Caco-2 (cell line): ENCODE measurements at places on chromosomes 7 and 10.

DNA sequence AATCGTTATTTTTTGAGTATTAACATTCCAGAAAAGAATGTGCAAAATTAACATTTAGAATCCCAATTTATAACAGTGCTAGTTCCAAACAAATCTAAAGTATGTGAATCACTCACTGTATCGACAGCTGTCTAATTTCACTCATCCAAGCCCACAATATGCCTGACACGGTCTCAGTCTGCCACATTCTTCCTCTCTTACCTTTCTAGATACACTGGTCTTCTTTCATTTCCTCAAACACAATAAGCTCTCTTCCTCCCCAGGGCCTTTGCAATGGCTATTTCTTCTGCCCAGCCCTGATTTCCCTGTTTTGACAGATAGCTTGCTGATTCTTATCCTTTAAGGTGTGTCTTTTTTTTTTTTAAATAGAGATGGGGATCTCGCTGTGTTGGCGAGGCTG, 48.8 kb downstream of the UBE2H start:
- no peak for DNase-seq

GRCh38 chr7:234051-234707, 41.8 kb downstream of the FAM20C start:
- DNase-seq, result no peak

DNA sequence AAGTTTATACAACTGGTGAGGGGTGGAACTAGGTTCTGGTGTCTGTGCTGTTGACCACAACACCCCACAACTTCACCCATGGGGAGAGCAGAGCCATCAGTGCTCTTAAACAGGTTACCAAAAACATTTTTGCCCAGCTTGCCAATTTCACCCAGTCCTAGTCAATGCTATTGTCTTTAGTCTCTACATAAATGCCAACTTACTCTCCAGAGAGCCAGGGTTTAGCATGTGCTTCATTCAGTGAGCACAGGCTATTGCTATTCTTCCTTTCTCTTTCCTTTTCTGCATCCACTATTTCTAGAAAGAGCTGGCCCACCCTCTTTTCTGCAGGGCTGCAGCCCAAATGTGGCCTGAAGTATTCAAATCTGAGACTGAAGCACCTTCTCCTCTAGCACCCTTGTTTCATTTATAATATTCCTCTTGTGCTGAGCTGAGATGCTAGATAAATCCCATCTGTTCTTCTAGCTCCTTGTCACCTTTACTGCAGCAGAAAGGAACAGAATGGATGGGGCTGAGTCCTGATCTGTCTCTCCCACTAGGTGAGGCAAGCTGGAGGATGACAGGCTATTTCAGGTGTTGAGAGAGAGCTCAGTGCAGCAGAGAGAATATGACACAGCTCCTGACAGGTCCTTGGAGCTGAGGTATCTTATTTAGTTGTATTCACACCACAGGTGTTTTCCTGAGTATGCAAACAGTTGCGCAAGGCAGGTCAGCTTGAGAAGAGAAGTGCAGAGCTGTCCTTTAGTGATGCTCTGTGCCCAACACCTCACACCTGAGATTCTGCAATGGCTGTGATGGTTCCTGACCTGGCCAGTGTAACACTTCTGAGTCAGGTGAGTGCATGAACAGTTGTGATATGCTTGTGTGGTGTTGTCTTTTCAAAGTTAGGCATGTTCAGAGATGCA, 819.2 kb downstream of the CCSER2 start:
- DNase-seq, result no peak

- DNase-seq, result no peak
These were observed 63.7 kb downstream of the ZNRF2 start for GRCh38 chr7:30348083-30348560.

GRCh38 chr10:77090381-77091356, 546.9 kb downstream of the KCNMA1 start:
- no peak for DNase-seq

GRCh38 chr10:74755273-74755672, 71.1 kb upstream of the KAT6B start:
- DNase-seq, result no peak

GRCh38 chr10:73816917-73817729, 5.7 kb upstream of the NDST2 start:
- DNase-seq, result no peak

- DNase-seq, result no peak
These were observed 549 bp downstream of the GPNMB start for GRCh38 chr7:23247046-23247602.

DNA sequence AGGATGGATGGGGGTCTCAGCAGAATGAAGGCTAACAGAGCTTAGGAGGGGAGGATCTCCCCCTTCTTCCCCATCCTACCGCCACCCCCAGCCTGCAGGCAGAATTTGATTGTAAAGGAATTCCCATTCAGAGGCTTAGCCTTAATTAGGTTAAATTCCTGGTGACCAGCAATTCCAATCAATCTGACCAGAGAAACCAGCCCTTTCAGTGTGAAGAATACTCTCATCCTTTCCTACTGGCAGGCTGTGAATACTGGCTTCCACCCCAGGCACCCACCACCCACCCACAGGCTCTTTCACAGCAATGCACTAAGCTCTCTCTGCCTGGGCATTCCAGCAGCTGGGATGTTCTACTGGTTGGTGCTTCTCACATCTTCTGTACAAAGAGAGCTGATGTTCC, 137.9 kb upstream of the LYZL1 start:
- DNase-seq, result no peak

GRCh38 chr10:1369197-1369596, 313.0 kb downstream of the WDR37 start:
- no peak for DNase-seq

GRCh38 chr7:2887816-2888215, 43.7 kb upstream of the GNA12 start:
- no peak for DNase-seq

DNA sequence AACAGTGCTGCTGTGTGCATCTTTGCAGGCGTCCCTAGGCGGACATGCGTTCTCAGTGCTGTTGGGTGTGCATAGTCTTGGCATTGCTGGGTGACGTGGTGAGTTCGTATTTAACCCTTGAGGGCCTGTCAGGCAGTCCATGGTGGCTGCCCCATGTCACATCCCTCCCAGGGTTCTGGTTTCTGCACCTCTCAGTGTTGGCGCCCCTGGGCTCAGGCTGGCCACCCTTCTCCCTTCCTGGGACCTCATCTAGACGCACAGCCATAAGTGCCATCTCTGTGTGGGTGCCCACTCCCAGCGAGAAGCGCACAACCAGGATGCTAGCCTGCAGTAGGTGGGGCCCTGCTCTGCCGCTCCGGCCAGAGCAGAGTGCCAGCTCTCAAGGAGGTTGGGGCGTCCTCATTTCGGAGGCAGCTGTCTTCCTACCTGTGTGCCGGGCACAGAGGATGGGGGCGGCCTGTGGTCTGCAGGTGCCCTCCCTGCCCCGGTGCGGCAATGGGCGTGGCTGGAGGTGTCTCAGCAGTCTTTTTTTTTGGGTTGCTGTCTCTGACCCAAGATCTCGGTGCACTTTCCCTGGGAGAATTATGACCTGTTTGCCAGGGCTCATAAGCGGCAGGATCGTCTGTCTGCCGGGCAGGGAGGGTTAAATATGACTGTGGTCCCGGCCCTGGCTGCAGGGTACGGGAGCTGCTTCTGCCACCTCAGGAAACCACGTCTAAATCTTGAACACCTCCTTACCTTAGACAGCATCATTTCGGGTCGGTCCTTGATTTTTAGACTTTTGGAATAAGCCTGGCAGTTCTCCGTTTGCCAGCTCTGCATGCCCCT, 6.5 kb downstream of the INPP5A start:
- DNase-seq, result no peak

DNA sequence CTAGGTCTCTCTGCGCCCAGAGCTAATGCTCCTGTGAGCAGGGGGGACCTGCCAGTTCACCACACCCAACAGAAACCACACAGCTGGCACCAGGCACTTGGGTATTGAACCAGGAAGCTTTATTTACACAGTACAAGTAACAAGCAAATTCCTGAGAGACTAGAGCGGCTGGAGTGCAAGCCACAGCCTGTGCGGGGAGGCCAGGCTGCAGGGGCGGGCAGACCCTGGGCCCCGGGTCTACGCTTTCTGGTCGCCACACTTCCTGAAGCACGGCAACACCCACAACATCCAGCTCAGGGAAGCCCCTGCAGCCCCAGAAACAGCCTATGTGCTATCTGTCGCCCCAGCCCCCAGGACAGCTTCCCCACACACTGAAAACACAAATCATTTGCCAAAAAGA, 125.0 kb downstream of the FAM53B start:
- no peak for DNase-seq

DNA sequence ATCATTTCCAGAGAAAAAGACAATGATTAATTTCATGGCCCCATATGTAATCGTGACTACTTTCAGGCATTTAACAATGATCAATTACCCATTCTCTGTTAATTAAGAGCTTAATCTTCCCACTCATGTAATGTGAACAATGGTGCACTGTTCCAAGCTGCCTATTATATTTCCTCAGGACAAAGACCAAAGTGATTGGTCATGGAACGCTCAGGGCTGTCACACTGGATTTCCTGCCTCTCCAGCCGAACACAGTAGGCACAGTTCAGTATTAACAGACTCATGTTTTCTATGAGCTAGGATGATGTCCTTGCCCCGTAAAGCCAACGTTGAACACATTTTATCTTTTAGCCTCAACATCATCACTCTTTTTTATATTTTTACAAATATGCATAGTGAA, 142.7 kb upstream of the FZD8 start:
- no peak for DNase-seq

DNA sequence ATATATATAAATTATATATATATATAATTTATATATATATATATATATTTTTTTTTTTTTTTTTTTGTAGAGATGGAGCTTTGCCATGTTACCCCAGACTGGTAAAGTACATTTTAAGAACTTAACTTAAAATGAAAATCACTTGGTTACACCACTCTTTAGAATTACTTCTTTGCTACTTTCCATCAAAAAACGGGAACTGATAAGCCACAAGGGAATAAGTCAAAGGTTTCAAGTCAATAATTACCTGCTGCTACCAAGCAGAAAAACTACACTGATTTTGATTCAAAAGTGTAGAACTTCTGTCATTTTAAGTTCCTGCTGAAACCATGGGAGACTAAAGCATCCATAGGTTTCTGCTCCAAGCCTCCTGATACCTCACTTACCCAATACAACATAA, 12.2 kb downstream of the PPA1 start:
- no peak for DNase-seq

DNA sequence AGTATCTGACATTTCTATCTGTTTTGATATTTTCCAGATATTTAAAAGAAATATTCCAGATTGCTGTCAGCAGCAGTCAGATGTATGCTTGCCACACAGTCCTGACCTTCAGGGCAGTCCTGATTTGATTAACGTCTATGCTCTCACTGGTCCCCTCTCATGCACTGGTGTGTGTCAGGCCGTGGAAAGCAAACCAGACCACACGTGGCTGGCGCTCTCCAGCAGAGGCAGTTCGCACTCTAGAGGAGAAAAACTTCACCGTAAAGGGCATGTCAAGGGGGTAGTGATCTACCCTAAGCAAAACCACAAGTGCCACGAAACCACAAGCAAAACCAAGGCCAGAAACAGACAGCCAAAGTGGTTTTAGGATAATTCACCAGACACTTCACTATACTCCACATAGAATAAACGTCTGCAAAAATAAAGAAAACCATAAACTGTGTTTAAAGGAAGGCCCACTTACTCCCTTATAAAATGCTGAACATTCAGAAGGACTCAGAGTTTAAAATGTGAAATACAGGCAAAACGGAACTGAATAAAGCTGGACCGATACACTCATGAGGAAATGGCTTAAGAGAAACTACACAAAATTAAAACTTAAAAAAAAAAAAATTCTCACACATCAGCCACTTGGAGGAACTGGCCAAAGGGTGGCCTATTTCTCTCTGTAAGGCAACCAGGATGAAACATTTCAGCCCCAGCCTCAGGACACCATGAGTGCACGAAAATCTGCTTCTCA, 26.4 kb downstream of the PARP12 start:
- DNase-seq, result no peak

DNA sequence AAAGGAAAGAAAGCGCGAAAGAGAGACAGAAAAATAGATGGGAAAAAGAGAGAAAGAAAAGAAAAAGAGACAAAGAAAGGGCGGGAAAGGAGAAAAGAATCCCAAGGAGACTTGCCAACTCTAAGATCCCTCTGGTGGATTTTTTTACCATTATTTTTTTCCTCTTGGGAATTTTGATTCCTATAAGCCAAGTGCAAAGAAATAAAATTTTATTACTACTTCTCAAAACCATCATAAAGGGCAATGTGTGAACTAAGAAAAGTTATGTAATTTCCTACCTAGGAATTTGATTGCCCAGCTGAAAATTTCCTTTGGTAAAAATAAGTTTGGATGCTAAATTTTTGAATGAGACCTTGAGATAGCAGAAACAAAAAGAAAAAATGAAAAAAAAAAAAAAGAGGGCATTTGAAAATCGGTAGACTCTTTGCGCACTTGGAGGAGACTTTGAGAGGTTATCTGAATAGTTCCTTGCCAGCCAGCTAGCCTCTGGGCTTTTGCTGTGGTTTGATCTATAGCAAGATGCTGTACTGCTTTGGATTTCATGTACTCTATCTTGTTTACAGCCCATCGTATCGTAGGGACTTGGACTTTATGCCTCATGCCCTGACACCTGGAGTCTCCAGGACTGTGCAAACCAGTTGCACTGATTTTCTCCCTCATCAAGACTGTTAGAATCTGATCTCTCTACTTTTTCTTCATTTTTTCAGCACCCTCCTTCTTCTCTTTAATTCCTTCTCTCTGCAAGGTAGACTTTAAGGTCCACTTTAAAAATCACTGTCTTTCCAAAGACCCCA, 535.4 kb upstream of the MKI67 start:
- DNase-seq, result no peak

GRCh38 chr7:27947586-27948278, 207.8 kb downstream of the TAX1BP1 start:
- no peak for DNase-seq

GRCh38 chr7:117092785-117093184, 139.5 kb downstream of the ST7 start:
- no peak for DNase-seq

- DNase-seq, result no peak
These were observed 42.8 kb upstream of the AKR1C2 start for GRCh38 chr10:5046410-5046809.

GRCh38 chr10:132450466-132450824, 53.4 kb downstream of the PWWP2B start:
- no peak for DNase-seq

DNA sequence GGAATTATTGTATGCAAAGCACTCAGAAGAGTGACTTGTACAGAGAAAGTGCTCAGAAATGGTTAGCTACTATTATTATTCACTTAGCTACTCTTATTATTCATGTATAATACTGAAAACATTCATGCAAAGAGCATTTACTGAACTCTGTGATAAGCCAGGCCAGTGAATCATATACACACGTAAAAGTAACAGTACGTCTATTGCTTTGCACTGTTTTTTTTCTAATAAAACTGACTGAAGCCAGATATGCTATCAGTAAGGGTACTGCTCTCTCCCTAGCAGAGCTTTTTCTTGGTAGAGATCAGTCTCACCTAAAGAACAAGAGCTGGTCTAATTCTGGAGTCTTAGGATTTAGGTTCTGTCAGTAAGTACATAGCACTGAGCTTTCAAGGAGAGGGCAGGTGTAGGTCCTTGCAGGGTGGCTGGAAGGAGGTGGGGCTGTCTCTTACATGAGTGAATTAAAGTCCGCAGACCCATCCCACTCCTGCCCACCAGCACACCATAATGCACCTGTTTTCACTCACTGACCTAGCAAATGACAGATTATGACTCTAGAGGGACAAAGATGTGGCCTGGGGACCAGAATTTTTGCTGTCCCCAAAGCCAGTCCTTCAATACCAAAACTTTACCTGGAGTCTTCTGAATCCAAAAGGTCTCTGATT, 145.9 kb downstream of the ARID5B start:
- DNase-seq, result no peak
